ENCODE measurements at places on chromosomes 2 and 18.

- DNase-seq: no peak
Observed at GRCh38 chr2:214377286-214377624, 33.6 kb upstream of the VWC2L start.

DNA sequence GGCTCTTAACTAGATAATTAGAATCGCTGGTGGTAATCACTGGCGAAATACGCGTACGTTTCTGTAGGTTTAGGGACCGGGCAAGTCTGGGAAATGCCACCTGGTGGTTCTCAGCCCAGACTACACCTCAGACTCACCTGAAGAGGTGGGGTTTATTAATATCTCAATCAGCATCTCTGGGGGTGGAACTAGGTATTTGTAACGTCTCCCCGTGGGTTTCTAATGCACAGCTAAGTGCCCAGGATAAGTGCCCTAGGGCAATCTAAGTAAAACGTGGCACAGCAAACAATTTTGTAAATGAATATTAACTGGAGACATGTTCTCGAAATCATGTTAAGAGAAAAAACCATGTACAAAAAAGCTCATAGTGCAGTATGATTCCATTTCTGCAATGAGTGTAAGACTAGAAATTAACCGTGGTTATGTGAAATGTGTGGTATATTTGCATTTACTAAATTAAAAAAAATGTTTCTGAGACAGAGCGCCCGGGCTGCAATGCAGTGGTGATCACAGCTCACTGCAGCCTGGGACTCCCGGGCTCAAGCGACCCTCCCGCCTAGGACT is 760 bp upstream of the CNOT11 start:
- DNase-seq: no peak

- DNase-seq: no peak
Observed at GRCh38 chr2:216554286-216554685, 55.6 kb downstream of the RPL37A start.

DNA sequence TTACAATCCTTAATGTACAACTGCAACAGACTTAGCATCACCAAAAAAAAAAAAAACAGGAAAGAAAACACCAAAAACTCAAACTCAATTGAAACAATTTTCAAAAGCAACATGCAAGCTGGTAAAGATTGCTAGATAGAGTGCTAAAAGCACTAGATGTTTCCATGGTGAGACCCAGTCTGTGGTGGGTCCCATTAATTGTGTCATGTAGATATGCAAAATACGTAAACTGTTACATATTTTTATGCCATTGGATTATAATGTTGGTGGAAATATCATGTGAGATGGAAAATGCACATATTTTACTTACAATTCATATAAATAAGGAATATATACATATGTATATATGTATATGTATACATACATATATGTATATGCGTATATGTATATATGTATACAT is 30.5 kb downstream of the CSRNP3 start:
- no peak for DNase-seq

DNA sequence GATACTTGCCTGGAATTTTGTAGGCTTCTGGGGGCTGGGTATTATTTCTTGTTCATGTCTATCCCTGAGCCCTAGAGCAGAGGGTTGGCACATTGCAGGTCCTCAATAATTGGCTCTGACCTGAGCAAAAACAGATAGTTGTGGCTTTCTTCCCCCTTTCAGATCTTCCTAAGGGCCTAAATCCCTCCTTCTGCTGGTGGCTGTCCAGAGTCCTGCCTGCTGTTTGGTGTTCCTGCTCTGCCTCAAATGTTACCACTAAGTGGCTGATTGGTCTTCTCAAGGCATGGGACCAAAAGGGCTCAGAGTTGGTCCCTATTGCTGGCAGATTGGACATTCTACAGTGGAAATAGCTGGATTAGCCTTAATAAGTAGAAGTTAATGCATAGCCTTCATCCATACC is 1.1 kb upstream of the CRYGB start:
- DNase-seq: no peak

DNA sequence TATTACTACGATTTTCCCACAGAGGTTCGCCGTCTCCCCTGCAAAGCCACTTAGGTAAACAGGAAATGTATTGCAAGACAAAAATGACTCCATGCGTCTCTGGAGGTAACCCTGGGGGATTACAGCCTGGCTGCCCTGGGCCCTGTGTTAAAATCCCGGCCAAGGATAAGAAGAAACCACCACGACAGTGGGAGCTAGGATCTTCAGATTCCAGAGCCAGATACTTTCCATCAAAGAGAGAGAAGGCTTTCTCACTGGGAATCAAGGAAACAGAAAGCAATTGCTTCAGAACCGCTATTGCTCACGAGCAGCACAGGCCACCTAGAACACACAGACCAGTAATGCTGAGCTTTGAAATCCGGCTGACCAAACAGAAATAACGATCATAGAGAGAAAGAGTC is 97.9 kb upstream of the ZNF516 start:
- DNase-seq: no peak

DNA sequence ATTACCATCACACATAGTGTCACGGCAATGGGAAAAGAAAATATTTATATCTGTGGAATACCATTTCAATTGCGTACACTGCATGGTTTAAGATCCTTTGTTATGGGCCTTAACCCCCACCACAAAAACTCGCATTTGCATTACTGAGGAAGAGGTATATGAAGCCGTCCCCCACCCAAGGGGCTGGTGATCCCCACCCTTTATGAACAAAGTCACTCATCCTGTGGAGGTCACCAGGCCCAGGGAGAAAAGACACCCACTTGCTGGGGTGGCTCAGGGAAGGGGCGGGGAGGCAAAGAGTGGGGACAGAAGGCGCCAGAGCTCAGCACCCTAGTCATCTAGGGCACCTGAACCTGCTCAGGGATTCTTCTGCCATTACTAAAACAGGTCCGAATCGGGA is 133.8 kb downstream of the ZNF516 start:
- DNase-seq: no peak

Measured in GM18507 (cell line).